Keratinocyte (primary cell): ENCODE measurements at places on chromosomes 3 and 15.
A peak's percentile ranks its signal among the peaks of the same experiment; 100 is the strongest.

GRCh38 chr3:197244751-197245150 is 53.7 kb downstream of the DLG1 start:
- no peak for DNase-seq

GRCh38 chr15:88241060-88241459 is 15.5 kb downstream of the NTRK3 start:
- DNase-seq, result no peak

GRCh38 chr15:40754574-40754882 is 526 bp downstream of the RMDN3 start:
- no peak for DNase-seq

GRCh38 chr3:114879059-114880031 is 267.7 kb downstream of the ZBTB20 start:
- no peak for DNase-seq

DNA sequence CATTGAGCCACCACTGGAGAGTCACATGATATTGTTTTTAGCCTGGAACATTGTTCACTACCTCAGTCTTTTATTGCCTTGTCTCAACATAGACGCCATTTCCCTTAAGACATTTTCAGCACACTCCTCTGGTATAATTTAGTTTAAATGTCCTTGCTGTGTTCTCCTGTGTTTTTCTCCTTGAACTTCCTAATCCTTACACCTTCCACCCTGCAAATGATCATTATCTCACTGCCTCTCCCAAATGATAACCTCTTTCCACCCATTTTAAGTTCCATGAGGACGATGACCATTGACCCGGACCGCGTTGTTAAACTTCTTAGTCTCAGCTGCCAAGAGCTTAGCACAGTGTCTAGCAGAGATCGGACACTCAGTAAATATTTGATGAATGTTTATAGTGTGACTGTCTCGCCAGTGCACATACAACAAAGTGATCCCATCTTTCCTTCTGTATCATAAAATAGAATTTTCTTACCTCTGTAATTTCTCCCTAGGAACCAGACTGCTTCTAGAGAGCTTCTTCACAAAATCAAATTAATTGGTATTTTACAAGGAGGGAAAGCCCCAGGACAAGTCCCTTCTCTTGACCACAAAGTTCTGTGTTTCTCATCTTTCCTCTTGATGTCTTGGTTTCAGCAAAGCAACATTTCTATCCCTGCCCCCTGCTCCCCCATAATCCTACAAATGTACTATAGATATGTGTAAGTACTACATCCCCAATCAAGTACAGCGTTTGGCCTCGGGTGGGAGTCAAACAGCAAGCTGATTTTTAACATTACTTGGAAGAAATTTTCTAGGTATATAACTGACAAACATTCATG is 429.6 kb downstream of the LPP start:
- DNase-seq, result no peak

DNA sequence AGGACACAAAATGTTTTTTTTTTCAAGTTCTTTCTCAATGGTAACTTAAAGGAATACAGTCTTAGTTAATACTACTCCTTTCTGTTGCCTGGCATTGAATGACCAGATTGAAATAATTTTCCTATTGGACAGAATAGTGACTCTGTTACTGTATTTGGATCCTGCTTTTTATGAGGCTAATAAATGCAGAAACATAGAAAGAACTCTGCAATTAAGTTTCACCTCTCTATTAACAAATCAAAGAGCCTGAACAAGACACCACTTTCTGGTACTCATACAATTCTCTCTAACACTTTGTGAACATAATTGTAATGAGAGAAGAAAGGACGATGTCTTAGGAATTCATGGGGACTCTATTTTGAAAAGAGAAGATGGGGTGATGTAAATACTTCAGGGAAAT is 308.4 kb upstream of the ROBO2 start:
- DNase-seq, result no peak

- peak; percentile 85 for DNase-seq
Measured at GRCh38 chr15:48946074-48946839, 17.5 kb downstream of the SHC4 start.

DNA sequence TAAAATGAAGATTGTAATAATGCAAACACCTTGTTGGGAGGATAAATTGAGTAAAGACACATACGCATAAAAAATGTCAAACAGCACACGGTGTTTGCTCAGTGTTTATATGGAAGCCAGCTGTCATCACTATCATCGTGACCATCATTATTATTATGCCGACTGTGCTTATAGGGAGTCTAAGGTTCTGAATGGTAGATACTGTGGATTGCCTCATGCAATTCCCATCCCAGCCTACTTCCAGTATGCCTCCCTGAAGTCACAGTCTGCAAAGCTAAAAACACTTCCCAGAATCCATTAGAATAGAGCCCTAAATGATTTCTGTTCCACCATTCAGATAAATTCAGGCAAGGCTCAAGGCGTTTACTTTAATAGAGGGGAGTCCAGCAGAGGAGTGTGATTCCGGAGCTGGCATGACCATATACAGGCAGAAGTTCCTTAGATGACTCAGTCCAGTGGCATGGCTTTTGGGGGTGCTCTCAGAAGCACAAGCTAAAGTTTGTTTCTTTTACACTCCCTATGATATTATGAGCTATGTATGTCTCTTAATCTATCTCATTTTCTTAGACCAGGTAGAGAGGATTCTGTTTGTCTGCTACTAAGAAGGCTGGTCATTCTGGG is 148.7 kb downstream of the MEX3B start:
- no peak for DNase-seq

GRCh38 chr3:112699436-112699978 is 58.6 kb upstream of the CCDC80 start:
- peak; percentile 68 for DNase-seq

GRCh38 chr3:102078854-102079808 is 229.8 kb downstream of the NFKBIZ start:
- DNase-seq, result no peak

GRCh38 chr3:128094295-128095151 is 29.1 kb downstream of the RUVBL1 start:
- no peak for DNase-seq

DNA sequence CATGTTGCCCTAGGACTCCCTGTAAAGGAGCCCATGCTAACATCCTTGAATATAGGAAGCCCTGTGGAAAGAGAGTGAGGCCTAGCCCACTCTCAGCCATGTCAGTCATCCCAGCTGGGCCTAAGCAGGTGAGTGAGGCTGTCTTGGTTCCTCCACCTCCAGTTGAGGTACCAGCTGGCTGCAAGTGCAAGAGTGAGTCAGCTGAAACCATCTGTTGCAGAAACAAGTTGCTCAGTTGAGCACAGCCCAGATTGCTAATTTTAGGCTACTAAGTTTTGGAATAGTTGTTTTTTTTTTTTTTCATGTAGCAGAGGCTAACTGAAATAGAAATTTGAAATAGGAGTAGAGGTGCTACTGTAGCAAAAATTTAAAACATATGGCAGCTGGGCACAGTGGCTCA is 43.7 kb upstream of the ADPGK start:
- no peak for DNase-seq

- no peak for DNase-seq
Measured at GRCh38 chr15:55357774-55358173, 38.8 kb downstream of the PIGB start.

GRCh38 chr3:53137835-53138446 is 7.7 kb upstream of the RFT1 start:
- DNase-seq, result no peak

GRCh38 chr3:14563946-14564539 is 23.9 kb upstream of the GRIP2 start:
- no peak for DNase-seq

- DNase-seq, result no peak
Measured at GRCh38 chr15:56964182-56964581, 45.7 kb downstream of the TCF12 start.

GRCh38 chr15:68706931-68707330 is 113.8 kb downstream of the ANP32A start:
- no peak for DNase-seq

DNA sequence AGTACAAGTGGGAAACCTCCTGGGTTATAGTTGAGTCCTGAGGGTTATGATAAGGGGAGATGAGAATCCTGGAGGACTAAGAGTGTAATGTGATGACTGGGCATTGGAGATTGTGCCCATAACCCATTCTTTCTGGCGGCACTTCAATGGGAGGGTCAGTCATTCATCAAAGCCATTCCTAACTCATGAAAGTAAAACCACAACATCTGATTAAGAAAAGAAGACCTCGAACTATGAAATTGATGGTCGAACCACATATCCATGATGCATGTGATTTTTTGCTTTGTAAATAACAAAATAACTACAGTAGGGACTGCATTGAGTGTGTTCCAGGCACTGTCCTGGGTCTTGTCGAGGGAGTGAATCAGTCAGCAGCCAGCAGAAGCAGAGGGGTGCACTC is 215.1 kb downstream of the SHQ1 start:
- no peak for DNase-seq

- no peak for DNase-seq
Measured at GRCh38 chr15:78210349-78210717, 24.0 kb downstream of the ACSBG1 start.

DNA sequence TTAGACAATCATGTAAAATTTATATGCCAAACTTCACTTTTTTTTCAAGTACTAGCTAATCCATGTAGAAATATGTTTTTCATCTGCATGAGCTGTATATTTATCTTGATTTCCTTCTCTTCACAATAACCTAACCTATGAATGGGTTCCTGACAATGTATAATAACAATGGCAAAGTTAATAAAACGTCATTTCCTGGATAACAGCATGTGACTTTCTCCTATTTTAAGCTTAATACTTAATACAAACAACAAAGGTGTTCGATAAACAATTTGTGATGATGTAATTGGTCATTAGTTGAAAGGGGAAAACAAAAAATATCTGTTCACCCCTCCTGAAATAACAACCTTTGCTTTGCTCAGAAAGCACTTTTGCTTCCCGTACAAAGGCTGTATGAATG is 20.4 kb downstream of the CD200 start:
- DNase-seq, result no peak

- no peak for DNase-seq
Measured at GRCh38 chr3:4656626-4657328, 163.6 kb downstream of the ITPR1 start.

DNA sequence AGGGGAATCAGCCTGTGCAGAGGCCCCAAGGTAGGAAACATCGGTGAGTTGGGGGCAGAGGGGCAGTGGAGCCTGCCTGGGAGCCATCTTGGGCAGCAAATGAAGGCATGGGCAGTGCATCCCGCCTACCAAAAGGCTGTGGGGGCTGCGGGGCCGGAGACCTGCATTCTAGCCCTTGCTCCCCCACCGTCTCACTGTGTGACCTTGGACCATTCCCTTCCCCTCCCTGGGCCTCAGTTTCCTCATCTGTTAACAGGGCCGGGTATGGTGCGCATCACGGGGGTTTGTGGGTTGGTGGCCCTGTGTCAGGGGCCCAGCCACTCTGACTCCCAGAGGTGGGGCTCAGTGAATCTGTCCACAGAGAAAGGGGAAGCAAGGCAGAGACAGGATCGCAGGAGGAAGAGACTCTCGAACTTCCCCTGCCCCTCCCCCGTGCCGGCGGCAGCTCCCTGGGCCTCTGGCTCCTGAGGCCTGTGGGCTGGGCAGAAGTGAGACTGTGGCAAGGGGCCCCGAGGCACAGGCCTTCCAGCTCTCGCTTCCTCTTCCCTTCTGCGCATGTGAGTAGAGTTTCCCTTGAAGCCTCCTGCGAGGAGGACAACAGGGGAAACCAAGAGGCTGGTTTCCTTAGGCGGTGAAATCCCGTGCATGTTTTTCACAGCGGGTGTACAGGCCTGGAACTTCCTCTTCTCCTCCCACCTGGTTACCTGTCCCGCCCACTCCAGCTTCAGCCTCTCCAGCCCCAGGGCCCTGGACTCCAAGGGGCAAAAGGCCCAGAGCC is 42.9 kb downstream of the IDH2 start:
- no peak for DNase-seq

DNA sequence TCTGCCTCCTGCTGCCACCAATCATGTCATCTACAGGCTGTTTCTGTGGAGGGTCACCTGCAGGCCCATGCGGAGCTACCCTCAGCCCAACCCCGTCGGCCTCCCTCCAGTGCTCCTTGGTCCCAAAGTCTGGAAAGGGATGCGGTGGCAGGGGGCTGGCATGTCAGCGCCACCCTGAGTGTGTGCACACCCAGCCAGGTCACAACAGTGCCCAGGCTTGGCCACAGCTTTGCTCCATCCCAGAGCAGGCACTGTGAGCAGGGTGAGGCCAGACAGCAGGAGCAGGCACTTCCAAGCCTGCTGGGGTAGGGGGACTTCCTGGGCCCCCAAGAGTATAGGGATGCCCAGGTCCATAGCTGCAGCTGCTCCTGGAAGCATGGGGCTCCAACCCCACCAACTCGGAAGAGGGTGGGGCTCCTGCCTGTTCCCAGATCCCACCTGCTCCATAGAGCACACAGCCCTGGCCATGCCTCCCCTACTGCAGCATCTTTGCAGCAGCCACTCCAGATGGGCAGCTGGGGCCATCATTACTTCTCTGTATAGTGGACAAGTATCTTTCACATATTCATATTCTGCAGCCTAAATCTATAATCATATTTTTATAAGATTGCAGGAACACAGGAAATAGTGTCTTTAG is 109.3 kb downstream of the CBLB start:
- no peak for DNase-seq

- no peak for DNase-seq
Measured at GRCh38 chr3:189142527-189142926, 29.2 kb upstream of the TPRG1 start.

GRCh38 chr3:151393941-151394340 is 9.4 kb upstream of the P2RY12 start:
- no peak for DNase-seq

DNA sequence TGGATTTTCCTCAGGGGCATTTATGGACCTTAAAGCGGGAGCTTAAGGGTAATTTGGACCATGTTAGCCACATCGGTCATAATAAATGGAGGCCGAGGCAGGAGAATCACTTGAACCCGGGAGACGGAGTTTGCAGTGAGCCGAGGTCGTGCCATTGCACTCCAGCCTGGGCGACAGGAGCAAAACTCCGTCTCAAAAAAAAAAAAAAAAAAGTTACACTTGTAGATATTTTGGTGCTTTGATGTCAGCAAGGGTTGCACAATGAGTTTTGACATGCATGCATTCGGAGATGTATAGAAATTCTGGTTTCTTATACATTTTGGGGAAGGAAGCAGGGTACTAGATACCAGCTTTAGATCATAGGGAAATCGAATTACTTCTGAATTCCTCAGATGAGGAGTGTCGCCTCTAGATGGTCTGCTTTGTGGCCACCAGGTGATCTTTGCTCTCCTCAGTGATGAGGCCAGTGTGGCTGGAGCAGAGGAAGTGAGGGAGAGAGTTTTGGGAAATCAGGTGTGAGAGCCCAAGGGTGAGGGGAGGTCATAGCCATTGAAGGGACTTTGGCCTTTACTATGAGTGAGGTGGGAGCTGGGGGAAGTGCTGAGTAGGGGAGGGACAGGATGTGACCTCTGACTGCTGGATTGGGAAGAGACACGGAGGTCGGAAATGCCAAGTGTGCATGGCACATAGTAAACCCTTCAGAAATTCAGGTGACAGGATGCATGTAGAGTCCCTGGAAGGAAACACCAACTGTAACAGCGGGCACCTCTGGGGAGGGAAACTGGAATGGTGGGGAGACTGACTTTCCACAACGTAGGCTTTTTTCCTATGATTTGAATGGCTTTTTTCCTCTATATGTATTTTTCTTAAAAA is 8.4 kb upstream of the RBSN start:
- no peak for DNase-seq

- no peak for DNase-seq
Measured at GRCh38 chr3:58577269-58577821, at the start of gene FAM107A. TSS of gene FAM107A (minus strand) at chr3:58577391. CDS start at chr3:58569860, 7,531 bp downstream.

- no peak for DNase-seq
Measured at GRCh38 chr3:133963657-133964396, 65.9 kb downstream of the SLCO2A1 start.
